ENCODE measurements at places on chromosomes 2 and 18.

GRCh38 chr2:238847419-238847801, 475 bp upstream of the TWIST2 start:
- DNase-seq, result no peak

DNA sequence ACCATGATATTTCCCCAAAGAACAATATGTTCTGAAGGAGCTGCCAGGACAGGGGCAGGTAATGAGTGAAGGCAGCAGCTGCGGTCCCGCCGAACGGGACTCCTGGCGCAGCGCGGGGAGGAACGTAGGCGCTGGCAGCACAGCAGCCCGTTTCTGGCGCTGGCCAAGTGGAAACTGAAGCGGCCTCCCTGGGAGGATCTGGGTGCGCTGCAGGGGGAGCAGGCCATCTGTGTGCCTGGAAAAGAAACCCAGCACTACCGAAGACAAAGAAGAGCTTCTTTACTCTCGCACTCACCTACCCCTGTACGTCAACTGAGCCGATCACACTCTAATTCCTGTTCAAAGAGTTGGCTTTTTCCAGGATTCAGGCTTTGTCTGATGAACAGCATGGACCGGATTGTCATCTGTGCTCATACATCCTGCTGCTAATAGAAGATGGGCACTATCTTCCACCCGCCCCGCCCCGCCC, 11.8 kb downstream of the G6PC2 start:
- DNase-seq, result peak; percentile 22

DNA sequence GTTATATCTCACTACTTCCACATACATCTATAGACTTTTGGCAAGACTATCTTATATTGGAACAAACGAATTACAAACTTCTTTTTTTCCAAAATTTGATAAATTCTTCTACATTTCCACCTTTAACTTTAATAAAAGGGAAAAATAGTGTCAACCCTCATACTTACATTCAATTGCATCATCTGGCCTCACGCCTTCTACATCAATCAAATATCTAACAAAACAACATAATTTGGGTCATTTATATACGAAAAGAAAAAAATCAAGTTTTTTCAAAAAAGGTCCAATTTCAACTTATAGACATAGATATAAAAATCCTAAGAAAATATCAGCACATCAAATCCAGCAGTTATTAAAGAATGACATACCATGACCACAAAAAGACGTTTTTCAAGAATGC, 12.9 kb downstream of the DUSP11 start:
- DNase-seq, result no peak

- no peak for DNase-seq
Measured at GRCh38 chr2:69811591-69811990, 17.9 kb upstream of the GMCL1 start.

- DNase-seq, result no peak
Measured at GRCh38 chr2:38836791-38837190, 38.9 kb downstream of the DHX57 start.

DNA sequence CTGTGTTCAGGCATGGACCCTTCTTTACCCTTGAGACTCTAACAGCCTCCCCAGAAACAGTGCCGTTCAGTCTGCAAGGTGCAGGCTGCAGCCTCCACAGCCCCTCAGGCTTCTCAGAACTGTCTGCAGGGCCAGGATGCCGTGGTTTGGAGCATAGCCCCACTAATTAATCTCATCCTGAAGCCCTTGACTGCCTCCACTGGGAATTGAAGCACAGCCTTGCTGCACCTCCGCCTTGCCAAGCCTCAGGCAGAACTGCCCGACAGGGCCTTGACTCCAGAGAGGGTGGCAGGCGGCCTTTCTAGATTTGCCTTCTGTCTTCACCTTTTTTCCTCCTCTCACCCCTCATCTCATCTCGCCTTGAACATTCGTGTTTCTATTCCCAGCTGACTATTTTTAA, 119.8 kb downstream of the NRP2 start:
- DNase-seq, result no peak

DNA sequence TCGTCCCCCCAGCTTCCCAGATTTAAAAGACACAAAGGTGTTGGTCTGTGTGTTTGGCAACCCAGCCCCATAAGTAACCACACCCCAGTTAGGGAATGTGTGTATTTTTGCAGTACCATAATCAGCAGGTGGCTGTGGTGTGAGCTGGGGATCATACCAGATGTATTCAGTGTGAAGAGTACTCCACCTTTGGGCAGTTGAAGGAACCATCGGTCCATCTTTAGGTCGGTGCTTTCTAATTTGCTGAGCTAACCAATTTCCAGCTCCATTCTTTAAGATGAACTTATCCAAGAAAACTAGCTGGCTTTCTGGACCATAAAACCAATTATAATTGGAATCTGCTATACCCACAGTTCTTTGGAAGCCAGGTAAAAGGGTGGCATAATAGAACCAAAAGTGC, 3.2 kb downstream of the DSEL start:
- no peak for DNase-seq

GRCh38 chr2:219459460-219460311, 25.0 kb downstream of the SPEG start:
- peak; percentile 64 for DNase-seq

DNA sequence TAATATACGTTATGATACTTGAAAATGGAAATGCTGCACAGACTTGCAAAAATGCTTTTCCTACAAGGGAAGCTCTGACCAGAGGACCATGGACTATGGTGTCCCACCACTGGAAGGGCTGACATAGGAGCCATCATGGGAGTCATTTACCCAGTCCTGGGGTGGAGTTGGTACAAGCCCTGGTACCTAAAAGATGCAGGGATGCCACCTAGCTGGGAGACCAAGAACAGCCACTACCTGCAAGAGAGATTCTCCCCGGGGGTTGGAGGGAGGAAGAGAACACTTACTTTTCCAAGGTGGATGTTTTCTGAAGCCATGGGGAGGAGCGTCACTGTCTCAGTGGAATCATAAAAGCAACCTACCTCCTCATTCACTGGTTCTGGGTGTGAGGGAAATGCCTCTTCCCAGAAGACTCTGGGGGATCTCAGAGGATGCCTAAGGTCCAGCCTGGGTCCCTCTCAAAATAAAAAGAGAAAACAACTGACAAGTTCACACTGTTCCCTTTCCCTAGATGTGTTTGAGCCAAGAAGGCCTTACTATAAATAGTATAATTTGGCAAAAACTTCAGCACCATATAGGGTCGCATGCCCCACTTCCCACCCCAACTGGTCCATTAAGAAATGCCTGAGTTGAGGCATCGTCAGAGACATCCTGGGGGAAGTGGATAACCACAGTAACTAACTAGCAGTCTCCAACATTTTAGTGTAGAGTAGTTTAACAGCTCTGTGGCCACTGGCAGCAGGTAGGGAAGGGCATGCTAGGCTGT, 39.9 kb downstream of the REEP1 start:
- no peak for DNase-seq

GRCh38 chr2:62662554-62662953, 43.0 kb upstream of the EHBP1 start:
- DNase-seq, result no peak

DNA sequence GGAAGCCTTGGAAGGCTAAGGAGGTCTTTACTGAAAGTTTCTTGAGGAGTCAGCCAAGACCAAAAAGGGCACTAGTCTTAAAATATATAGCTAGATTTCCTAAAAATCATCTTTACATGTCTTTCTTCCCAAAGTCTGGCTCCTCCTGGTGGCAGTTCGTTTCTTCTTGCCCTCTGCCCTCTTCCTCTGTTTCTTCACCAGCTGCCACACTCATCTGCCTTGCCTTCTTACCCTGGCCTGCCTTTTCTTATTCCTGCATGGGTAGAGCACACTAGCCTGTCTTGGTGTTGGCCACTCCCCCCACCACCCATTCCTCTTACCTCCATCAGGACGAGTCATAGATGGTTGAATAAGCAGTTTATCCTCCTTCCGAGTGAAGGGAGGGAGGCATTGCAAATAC, 129.8 kb downstream of the RAPGEF4 start:
- DNase-seq, result no peak

GRCh38 chr2:1590596-1591460, 153.5 kb downstream of the PXDN start:
- DNase-seq, result no peak

- DNase-seq, result no peak
Measured at GRCh38 chr18:61222206-61222605, 111.0 kb upstream of the CDH20 start.

DNA sequence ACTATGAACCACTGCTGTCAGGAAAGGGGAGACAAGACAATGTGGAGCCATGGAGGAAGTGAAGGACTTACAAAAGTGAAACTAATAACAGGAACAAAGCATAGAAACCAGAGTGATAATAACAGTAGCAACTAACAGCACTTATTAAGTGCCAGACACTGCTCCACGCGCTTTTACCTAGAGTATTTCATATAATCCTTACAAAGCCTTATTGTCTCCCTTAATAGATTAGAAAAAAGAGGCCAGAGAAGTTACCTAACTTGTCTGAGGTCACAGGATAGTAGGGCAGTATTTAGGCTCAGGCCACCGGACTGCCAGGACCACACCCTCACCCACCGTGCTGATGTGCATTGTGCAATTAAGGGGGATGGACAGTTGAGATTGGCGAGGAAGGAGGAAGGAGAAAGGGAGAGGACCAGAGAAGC, 98.6 kb upstream of the NFU1 start:
- DNase-seq, result no peak

DNA sequence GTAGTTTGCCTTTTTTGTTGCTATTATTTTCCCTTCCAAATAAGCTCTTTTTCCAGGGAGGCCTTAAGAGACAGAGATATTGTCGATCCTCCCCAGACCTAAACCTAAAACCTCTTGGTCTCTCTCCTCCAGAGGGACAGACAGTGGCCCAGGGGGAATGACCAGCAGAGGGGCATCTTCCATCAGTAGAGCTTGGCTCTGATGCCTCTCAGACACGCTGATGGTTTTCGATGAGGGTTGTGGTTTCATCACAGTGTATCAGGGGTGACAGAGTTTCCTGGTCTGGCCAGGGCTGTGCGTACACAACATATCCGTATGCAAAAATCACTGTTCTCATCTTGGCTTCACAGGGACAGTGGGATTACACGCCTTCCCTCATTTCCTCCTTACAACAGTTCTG, 68.6 kb downstream of the GATA6 start:
- no peak for DNase-seq

DNA sequence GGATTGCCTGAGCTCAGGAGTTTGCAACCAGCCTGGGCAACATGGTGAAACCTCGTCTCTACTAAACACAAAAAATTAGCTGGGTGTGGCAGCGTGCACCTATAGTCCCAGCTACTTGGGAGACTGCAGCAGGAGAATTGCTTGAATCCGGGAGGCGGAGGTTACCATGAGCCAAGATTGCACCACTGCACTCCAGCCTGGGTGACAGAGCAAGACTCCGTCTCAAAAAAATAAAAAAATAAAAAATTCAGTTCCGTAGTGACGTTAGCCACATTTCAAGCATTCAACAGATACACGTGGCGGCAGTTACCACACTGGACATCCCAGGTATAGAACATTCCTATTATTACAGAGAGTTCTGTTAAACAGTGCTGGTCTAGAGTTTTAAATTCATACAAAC, 4.5 kb downstream of the KANSL3 start:
- DNase-seq, result no peak

DNA sequence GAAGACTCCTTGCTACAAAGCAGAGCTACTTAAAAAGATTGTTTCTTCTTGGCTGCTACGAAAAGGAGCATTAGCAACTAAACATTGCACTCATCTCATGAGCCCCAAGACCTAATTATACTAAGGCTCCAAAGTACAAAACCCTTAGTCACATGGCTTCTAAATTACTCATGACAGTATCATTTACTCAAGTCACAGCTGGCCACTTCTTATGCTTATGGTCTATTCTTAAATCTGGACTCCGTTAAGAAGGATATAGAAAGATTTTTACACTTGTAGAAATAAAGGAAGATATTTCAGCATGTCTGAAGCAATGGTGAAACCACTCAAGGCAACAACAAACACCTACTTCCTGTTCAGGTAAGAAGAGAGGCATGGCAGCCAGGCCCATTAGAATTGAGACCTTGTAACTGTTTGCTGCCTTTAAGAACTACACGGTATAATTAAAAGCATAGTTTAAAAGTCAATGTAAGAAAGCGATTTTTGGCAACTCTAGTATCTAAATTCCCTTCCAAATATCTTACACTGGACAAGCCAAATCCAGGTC, 12.7 kb downstream of the ANKRD44 start:
- DNase-seq, result no peak

DNA sequence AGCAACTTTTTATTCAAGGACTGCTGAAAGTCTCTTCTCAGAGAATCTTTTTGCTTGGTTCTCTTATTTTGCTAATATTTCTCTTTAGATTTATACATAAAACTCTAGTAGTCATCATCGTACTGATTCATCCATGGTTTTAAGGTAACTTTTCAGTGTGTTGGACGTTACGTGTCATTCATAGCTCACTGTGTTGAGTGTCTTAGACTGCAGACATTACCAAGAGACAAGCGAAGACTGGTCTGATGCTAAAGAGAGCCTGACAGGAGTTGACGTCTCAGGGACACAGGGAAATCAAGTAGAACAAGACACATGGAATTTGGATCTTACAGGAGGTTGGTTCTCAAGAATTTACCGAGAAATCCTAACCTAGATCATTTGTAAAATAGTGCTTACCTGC, 25.5 kb downstream of the RBM44 start:
- DNase-seq, result no peak

GRCh38 chr2:163604941-163605555, 130.8 kb downstream of the FIGN start:
- DNase-seq, result no peak

DNA sequence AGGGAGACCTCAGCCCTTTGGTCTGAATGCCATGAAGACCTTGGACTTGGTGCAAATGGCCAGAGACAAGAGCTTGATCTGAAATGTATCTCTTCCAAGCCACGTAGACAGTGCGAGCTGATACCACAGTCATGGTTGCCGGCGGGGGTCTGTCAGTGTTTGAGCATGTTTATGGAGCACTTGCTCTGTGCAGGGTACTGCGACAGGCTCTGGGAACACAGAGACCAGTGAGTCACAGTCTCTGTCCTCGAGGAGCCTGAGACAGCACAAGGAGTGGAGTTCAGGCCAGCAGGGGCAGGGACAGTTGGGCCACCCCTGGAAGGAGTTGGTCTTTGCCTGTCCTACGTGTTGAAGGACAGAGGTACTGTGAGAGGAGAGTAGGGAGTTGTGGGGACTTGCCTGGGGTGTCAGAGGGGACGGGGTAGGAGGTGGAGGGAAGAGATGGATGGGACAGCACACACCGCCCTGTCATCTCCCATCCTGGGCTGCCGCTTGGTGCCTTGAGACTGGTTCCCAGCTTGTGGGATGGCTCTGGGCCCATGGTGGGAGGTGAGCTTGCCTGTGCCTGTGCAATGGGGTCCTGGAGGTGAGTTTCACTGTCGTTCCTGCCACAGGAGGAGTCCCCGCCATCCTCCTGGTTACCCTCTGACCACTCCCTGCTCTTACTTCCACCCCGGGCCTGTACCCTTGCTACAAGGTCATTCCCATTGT, 39.5 kb downstream of the ATP6V1C2 start:
- no peak for DNase-seq

Data from left ventricle myocardium inferior (tissue), 1 donor.